ENCODE measurements at places on chromosomes 3 and 15. TPM values are rescaled to one million over a fixed set of nuclear protein-coding genes. Genes with fewer than 3 reads are reported as not detected.

- DNase-seq = no peak
Measured at GRCh38 chr3:42118762-42119361, 27.7 kb downstream of the TRAK1 start.

- DNase-seq = no peak
Measured at GRCh38 chr3:43793648-43794372, 103.1 kb downstream of the ABHD5 start.

XRN1 gene
- 86.1 TPM for total RNA-seq

DNA sequence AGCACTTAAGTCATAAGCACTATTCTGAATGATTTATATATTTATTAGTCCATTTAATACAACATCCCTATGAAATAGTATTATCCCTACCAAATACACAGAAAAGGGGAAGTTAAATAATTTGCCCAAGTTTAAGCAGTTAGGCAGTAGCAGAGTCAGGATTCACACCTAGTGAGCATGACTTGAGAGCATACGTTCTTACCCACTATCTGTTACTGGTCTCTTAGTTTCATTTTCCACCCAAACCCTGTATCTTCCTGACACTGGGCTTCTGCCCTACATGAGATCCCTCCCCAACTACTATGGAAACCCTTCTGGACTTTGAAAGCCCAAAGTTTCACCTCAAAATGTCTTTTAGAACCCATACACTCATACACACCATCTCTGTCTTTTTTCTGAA, 4.4 kb upstream of the ATOSA start:
- DNase-seq = no peak

NANOGP8 gene
- not detected for total RNA-seq

DNA sequence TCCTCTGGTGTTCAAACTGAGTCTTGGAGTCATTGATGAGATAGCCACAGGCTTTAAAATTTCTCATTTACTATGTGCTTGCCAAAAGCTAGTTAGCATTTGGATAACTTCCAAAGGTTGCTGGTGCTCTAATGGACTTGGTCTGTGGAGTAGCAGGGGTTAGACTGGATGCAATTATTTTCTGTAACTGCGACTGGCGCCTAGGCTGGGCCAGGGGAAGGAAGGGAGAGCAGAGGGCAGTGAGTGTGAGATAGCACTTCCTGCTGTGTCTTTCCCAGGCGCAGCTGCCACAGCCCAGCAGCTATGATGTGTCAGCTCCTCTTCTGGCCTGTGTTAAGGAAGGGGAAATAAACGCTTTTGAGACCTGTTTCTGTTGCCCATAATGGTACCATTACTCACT, 98.6 kb downstream of the MYRIP start:
- DNase-seq = no peak

DNA sequence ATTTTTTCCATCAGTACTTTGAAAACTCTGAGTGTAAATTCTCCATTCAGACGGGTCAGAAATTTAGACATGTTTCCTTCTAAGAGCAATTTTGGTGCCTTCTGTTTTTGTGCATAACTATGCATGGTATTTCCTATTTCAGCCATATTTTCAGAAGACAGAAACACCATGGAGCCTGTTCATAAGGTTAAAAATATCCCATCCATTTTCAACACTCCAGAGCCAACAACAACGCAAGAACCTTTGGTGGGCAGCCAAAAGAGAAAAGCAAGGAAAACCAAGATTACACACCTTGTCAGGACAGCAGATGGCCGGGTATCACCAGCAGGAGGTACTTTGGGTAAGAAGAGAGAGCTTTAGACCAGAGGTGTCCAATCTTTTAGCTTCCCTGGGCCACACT, 275.6 kb downstream of the BBX start:
- no peak for DNase-seq

EFHB gene
- total RNA-seq = 1.4 TPM

CRYGS gene
- 13.9 TPM for total RNA-seq

FOXL2NB gene
- total RNA-seq = not detected

ADAMTS7 gene
- total RNA-seq = not detected
